ENCODE measurements at places on chromosomes 6 and 20.

DNA sequence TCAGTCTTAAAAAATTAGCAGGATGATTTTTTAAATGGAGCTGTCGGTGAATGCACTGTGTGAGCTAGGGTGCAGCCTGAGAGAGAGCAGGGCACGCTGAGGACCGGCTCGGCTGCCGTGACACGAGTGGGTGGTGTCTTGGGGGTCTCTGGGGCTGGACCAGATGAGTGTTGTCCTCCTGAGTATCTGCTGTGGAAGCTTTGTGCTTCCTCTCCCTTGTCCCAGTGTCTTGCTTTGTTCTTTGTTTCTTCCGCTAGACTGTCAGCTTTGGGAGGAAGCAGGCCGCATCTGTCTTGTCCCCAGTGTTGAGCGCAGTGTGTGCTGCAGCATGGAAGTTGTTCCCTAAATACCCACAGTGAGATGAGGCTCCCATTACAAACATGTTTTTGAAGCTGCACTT, 89.4 kb downstream of the RTN4IP1 start:
- DNase-seq = no peak

DNA sequence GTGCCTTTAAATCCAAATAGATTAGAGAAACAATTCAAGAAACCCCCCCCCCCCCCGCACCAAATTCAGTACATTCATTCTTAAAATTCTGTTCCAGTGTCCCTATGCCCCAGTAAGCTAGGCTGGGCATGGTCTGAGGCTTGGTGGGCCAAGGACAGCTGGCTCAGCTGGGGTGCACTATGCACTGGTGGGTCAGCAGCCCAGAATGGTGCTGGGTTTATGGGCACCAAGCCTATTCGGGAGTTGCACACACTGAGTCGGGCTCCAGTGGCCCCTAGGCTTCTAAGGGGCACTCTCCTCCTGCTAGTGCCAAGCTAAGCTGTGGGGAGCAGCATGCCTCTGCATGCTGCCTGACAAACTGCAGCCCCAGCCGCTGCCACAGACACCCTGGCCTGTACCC, 20.1 kb upstream of the HLA-B start:
- DNase-seq = no peak

DNA sequence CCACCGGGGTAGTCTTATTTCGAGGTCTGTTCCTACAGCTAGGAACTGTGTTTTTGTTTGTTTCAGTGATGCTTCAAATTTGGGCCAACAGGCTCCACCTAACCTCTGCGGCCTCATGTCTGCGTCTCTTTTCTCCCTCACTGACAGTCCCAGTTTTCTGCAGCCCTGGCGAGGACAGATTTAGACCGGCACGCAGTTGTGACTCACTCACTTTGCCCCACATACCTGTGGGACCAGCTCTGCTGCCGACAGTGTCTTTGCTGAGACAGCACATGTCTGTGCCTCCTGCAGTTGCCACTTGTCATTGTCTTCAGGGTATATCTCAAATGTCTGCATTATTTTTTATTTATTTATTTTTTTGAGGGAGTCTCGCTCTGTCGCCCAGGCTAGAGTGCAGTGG, 29.2 kb downstream of the OSBPL2 start:
- DNase-seq = no peak

- DNase-seq = no peak
These were observed 32.7 kb upstream of the RNF8 start for GRCh38 chr6:37321101-37321500.

DNA sequence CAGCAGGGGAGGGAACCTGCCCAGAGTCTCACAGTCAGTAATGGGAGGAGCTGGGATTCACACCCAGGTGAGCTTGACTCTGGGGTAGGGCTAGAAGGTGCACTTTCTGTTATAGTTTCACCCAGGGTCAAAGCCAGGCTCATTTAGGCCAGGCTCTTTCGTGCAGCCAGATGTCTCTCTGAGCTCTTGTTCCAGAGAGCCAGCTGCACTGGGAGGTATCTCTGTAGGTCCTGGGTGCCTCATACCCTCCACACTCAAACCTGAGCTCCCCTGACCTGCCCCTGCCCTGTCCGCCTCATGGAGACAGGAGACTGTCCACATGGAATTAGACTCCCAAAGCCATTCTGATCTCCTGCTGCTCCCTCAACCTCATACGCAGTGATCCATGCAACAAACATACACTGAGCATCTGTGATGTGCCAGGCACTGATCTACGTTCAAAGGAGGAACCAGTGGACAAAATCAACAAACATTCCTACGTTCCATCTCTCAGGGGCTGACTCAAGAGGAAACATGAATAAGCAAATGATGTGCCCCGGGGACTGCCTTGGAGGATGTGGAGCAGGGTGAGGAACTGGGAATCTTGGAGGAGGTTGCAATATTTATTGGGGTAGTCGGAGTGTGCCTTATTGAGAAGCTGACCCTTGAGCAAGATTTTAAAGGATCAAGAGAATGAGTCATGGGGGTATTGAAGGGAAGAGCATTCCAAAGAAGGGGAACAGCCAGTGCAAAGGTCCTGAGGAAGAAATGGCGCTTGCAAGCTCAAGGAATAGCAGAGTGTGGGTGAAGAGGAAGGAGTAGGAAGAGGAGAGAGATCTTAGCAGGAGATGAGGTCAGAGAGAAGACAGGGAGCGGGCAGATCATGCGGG, 71.3 kb upstream of the TOX2 start:
- DNase-seq = peak; percentile 93

- DNase-seq = no peak
These were observed 54.9 kb upstream of the SASH1 start for GRCh38 chr6:148287623-148288333.

- peak; percentile 75 for DNase-seq
These were observed 59.5 kb upstream of the BMP2 start for GRCh38 chr20:6708010-6708409.

GRCh38 chr6:169184419-169184818, 69.2 kb downstream of the THBS2 start:
- DNase-seq = no peak

- no peak for DNase-seq
These were observed 9.2 kb upstream of the CPNE1 start for GRCh38 chr20:35673884-35674283.

DNA sequence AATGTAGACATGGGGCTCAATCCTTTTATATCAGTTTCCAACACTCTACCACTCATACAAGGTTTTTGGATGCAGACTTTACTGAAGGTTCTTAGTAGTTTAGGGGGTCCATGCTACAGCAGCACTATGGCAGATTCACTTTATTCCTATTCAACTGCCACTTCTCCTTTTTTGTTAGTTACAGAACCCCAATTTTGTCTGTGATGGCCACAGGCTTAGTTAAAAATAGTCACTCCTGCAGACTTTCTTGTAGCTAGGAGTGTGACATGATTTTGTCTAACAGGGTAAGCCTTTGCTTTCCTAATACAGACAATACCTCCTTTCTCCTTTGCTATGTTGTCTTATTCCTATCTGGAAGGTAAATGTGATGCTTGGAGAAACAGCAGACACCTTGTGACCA, 90.0 kb upstream of the SLC24A3 start:
- no peak for DNase-seq

- no peak for DNase-seq
These were observed 90.0 kb upstream of the GRIK2 start for GRCh38 chr6:101303495-101303894.

DNA sequence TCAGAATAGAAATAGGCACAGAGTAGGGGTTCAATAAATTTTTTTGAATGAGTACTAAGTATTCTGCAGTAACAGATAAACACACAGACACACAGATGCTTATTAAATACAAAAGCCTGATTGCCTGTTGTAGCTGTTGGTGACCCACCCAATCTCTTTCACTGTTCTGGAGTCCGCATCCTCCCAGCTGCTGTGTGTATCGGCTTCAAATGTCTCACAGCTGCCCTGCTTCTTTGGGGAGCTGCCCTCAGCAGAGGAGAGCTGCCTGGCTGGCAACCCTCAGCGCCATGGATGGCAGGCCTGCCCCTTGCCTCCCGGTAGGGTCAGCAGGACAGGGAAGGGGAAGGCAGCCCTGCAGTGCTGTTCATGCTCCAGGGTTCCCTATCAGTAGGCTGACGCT, 85.9 kb upstream of the PRND start:
- no peak for DNase-seq

DNA sequence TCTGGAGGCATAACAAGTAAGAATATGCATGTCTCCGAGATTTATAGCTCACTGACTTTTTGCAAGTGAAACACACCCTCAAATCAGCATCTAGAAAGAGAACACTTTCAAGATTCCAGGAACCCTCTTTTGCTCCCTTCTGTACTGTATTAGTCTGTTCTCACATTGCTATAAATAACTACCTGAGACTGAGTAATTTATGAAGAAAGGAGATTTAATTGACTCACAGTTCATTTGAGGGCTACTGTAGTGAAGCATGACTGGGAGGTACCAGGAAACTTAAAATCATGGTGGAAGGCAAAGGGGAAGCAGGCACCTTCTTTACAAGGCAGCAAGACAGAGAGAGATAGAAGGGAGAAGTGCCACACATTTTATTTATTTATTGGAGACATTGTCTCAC, 269.9 kb downstream of the UTRN start:
- DNase-seq = no peak

- DNase-seq = peak; percentile 77
These were observed 482.4 kb upstream of the MMS22L start for GRCh38 chr6:97765461-97765860.

DNA sequence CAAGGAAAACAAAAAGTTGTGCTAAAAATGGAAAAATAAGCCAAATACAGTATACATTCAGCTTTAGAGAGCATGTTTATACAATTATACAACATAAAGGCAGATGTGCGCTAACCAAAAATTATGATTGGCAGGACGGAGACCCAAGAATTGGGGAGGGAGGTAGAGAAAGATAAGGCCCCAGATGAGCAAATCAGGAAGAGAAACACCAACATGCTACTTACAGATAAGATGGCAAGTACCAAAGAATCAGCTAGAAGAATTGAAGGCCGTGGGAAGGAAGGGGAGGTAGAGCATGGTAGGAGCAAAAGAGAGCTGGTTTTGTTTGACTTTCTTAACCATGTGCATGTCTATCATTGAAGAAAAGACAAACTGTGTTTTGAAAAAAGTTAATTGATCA, 45.4 kb downstream of the PRND start:
- no peak for DNase-seq

DNA sequence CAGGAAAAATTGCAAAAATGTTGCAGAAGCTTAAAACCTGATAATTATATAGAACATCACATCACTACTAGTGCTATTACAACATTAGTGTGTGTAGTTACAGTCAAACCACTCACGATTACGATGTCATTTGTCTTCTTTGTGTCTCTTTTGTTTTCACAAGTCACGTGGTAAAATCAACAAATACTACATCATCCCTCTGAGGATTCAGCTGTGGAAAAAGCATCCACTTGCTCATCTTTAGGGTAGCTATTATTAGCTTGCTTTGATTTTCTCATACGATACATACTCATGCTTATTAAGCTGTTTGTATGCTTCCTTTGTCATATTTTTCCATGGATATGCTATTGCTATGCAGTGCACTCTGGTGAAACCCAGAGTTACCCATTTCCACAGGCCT, 22.2 kb upstream of the ATXN1 start:
- DNase-seq = peak; percentile 61

GRCh38 chr6:166499350-166500163, 86.9 kb downstream of the RAMACL start:
- DNase-seq = no peak

DNA sequence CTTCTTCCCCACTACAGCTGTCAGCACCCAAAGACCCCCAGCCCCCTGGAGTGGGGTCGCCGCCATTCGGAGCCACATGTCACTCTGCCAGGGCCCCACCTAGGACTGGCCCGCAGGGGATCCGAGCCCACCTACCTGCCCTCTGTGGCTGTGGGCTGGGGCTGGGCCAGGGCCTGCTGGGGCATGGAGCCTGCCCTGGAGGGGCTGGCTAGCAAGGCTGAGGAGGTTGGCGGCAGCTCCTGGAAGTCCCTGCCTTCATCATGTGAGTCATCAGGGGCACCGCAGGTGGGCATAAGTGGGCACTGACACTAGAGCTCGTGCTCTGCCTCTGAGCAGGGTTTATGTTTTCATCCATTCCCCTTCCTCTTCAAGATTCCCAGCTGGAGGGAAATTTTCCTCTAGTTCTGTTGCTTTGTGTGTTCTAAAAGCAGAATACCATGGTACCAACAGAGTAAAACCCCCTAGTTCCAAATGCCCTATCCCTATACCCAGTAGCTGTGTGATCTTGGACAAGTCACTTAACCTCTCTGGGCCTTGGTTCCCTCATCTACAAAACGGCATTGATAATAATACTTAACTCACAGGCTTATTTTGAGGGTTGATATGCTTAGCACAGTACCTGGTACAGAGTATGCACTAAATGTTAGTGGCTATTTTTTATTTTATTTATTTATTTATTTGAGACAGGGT, 8.7 kb upstream of the FANCE start:
- no peak for DNase-seq

DNA sequence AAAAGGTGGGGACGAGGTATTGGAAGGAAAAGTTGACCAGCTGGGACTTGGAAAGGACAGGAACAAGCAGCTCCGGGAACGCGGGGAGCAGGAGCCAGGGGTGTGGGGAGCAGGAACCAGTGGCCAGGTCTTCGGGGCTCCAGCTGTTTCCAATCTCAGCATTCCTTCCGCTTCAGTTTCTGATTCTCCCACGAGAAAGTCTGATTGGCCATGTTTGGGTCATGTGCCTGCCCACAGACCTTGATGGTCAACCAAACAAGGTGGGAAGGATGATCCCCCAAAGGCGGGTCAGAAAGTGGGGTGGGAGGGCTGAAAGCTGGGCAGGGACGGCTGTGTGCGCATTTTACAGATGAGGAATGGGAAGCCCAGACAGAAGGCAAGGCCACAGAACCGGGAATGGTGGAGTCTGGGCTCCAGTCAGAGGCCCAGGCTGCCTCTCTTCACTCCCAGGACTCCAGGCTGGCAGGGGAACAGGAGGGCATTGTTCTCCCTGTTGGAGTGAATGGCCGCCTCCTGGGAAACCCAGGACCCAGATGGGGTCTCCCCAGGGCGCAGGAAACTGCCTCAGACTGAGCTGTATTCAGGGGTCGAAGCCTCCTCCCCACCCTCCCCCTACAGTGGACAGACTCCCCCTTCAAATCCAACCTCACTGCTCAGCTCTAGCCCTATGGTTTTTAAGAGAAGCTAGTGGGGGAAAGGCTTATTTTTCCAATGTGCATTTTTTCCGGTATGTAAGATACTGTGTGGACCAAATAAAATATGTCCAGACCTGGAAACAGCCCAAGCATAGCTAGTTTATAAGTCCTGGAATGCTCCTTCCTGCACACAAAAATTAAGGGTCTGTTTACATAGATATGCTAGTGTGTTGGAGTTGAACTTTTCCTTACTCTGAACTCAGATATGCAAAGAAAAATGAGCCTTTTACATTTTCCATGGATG, 12.2 kb upstream of the PTGIS start:
- DNase-seq = peak; percentile 95

- DNase-seq = no peak
These were observed 72.7 kb downstream of the CLIC5 start for GRCh38 chr6:45942953-45943352.

- peak; percentile 29 for DNase-seq
These were observed 56.1 kb upstream of the LAMP5 start for GRCh38 chr20:9458138-9458796.

DNA sequence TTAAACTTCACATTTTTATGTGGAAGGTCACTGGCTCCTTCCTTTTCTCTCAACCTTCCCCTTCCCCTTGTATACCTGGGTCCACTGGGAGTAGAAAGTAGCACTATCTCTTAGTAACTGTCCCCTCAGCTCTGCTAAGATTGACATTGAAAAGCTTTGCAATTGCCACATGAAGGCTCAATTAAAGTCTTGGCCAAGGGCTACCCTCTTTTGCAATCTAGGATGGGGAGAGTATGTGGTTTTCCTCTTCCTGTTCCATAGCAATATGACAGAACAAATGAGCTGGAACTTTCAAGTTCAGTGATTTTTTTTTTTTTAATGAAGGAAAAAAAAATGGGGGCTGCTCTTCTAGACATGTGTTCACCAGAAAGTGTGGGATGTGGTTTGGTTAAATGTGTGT, 37.1 kb downstream of the PROKR2 start:
- no peak for DNase-seq

GRCh38 chr6:127538750-127539264, 19.7 kb upstream of the MTCL3 start:
- DNase-seq = no peak

Data from fibroblast of skin of back (primary cell).